ENCODE measurements at places on chromosomes 11 and 22. TPM values are rescaled to one million over a fixed set of nuclear protein-coding genes. Genes with fewer than 3 reads are reported as not detected.

DNA sequence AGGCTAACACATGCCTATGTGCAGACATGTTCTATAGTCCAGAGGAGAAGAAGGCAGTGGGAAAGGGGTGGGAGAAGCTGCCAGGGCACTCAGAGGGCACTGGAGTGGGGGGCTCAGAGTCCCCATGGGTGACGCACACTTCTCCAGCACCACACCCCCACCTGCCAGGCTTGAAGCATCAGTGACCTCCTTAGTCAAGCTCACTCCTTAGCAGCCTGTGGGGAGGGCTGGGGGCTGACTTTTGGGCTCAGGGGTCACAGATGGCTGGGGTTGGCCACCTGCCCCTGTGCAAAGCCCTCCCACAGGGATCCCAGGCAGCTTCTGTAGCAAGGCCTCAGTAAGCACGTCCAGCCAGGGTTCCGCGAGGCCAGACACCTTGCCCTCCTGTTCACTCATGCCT, 18.8 kb downstream of the TRIM29 start:
- DNase-seq: no peak

CYP2D6 gene
- total RNA-seq: 0.73 TPM

- no peak for DNase-seq
These were observed 454.6 kb downstream of the KCNA4 start for GRCh38 chr11:29562183-29562582.

DNA sequence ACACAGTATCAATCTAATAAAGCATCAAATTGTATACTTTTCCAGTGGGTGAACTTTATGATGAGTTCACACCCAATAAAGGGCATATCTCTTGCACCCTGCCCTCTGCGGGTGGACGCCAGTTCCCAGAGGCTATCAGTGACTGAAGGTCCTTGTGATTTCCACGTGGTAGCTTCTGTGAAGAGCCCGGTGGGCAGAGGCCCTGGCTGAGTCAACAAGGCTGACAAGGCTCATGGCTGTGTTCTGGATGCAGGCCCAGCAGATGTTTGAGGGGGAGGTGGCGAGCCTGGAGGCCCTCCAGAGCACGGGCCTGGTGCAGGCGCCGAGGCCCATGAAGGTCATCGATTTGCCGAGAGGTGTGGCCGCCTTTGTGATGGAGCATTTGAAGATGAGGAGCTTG, 71.4 kb downstream of the PIWIL3 start:
- DNase-seq: no peak

PTGDR2 gene
- total RNA-seq: not detected

DNA sequence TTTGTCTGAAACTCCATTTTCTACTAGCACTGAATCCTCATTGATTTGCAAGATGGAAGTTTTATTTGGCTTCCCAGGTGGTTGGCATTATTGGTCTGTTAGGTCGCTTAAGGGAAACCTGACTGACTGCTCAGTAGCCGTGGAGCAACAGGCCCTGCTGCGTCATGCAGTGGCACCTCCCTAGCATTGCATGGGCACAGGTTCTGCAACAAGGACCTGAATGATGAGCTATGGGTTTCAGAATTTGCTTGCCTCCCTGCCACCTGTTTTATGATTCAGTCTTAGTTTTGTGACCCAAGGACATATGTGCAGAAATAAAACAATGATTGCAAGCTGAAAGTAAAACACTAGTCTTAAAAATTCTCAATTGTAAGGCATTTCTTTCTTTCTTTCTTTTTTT, 128.5 kb downstream of the SLC1A2 start:
- DNase-seq: no peak

MISFA gene
- total RNA-seq: 2.6 TPM

GRCh38 chr11:46106530-46107407, 14.5 kb downstream of the PHF21A start:
- DNase-seq: no peak

DNA sequence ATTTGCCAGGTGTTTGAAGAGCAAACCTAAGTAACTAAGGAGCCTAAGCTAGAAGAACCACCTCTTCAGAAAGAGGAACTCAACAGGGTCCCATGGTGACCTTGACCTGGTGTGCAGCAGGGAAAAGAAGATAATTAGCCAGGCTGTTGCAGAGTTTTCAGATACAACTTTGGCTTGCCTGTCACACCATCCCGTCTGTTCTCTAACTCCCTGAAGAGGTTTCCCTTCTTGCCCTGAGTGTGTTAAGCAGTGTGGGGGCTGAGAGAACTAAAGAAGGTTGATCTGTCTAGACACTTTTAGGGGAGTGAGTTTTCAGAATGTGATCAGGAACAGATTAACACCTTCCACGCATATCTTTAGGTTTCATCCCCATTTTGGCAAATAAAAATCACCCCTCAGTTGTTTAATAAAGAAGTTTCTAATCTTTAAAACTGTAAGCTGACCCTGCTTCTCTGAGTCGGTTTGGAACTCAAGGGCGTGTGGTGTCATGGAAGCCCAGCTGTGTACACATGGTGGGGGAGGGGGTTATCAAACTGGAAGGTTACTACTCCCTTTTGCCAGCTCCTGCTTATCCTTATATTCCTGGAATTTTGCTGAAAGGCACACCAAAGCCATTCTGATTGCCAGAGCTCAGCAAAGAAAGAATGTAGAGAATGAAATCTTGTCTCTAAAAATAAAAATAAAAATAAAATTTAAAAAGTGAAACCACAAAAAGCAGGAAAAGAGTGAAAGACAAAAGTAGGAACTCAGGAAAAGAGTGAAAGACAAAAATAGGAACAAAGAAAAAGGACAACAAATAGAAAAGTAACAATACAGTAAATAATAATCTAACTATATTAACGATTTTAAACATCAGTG, 70.2 kb downstream of the DBX1 start:
- DNase-seq: no peak

PIWIL4 gene
- total RNA-seq: 4.8 TPM

DNA sequence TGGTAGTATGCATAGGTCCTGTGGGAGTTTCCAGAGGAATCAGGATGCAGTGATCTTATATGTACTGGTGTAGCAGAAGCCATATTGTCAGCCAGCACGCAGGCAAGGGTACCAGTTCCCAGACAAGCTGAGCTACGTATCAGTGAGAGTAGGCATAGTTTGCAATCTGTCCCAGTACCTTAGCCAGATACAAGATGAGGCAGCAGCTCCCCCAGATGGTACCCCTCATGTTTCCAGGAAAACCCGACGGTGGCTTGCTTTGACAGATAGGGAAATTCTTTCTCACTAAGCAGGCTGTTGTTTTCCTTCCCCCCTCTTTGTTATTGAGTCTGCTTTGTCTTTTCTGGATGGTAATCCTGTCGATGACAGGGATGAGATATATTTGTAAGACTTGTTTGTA, 109.7 kb upstream of the RRM1 start:
- no peak for DNase-seq

DNA sequence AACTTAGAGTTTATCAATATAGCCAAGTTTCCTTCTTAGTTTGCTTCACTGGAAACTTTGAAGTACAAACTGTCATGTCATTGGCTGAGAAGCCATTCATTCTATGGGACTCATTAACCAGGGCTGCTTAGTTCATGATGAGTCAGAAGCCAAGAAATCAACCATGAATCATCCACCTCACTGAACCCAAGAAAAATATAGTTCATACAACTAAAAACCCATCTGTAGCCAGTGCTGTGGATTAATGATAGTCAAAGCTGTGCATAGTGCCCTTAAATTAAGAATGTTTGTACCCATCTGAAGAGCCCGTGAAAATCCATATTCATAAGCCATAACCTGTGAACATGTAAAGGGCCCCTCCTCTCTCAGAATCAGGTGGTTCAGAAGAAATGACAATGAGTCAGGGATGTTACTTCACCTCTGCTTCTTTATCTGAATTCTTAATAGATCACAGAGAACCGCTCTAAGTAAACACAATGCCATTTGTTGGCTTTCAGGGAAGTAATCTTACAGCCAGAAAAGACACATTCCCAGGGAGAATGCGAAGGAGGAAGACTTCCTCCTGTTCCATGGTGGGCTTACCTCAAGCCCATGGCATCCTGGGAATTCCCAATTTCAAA, 25.4 kb downstream of the MMP20 start:
- DNase-seq: no peak

MMP3 gene
- 63.4 TPM for total RNA-seq

DNA sequence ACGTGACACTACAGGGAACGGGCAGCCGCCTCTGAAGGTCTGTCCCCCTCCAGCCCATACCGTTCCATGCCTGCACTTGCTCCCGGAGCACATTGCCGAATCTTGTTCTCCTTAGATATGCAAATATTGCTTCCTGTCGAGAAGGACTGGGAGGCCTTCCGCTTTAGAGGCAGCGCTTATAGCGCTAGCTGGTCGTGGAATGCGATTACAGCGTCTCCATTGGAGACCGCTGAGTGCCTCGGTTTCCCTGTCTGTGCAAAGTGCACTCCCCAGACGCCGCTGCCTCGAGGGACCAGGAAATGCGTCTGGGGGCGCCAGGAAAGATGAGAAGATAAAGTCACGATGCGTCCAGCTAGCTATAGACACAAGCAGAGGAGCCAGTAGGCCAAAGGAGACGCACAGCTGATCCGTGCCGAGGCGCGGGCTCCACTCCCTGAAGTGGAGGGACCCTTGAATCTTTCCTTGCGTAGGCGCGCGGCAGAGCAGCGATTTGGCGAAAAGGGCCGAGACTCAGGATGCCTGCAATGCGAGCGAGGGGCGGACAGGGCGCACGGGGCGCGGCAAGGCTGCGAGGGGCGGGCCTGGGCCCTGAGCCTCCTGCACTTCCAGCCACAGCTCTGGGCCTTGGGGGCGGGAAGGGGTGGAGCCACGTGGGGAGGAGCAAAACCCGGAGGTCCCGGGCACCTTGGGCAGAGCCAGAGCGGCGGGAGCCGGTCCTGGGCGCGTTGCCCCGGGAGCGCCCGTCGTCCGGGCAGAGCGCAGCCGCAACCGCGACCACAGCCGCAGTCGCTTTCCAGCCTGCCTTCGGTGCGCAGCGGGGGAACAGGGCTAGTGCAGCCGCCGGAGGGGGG, at the start of gene RASSF10:
TSS of gene RASSF10 (plus strand) at position 692 of the 851 bp plus-strand sequence. CDS start 261 bp downstream, outside the sequence.
- DNase-seq: peak; percentile 89

MMP7 gene
- 247 TPM for total RNA-seq

APOBEC3H gene
- total RNA-seq: 0.32 TPM

OR51B4 gene
- total RNA-seq: not detected
